ENCODE measurements at places on chromosomes 3 and 15. TPM values are rescaled to one million over a fixed set of nuclear protein-coding genes. Genes with fewer than 3 reads are reported as not detected.

CCRL2 gene
- 0.77 TPM for total RNA-seq

CSPG5 gene
- total RNA-seq: 18.2 TPM

ZNF501 gene
- total RNA-seq: 1.6 TPM

C3orf22 gene
- total RNA-seq: 0.21 TPM

STARD9 gene
- 14.3 TPM for total RNA-seq

All from motor neuron (in vitro differentiated cells).